ENCODE measurements at places on chromosomes 5 and 9.

- no peak for DNase-seq
Measured at GRCh38 chr5:8606231-8606630, 737.3 kb downstream of the MTRR start.

DNA sequence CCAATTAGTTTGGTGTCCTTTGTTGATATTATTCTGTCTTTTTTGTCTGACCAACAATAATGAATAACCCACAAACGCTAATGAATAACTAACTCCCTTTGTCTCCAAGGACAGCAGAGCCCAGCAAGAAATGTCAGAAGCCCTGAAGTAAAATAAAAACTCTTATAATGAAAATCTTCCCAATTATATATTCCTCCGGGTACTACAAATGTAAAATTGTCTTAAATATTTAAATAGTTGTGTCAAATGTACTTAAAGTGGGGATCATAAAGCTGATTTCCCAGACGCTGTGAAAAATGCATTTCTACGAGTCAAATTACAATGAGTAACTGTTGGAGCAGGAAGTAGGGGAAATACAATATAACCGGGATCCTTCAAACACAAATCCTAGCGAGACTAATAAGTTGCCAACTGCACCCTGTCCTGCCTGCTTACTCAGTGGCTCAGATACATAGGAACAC lies 22.3 kb downstream of the GLIS3 start:
- DNase-seq = no peak

DNA sequence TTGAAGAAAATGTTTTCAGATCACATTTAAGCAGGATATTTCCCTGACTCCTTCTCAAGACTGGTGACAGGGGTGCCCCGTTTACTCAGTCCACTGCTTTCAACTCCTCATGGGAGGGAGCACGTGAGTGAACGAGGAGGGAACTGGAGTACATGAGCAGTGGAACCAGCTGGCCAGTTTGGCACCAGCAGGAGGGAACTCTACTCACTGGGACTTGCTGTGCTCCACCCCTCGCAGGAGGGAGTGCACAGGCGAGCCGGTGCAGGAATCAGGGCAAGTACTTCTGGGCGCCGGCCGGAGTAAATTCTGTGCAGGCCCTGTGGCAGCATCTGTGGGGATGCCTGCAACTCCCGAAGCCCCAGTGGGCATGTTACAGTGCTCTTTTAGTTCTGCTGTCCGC lies 1941.1 kb upstream of the C9orf72 start:
- no peak for DNase-seq

DNA sequence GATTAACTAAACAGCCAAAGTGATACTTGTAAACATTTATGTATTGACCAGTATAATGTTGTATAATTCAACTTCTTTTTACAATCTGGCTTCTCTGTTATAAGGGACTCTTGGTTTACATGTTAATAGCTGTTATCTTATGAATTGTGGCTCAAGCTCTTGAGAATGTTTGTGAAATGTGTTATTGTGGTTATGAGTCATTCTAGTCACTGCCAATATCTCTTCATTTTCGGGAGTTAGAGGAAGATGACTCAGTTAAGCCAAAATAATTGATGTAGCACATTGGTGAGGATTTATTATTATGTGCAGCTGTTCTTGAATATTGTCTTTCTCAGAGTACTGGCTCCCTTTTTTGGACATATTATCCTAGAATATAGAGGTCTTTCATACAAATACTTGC lies 655.2 kb upstream of the RIOK2 start:
- peak; percentile 76 for DNase-seq

DNA sequence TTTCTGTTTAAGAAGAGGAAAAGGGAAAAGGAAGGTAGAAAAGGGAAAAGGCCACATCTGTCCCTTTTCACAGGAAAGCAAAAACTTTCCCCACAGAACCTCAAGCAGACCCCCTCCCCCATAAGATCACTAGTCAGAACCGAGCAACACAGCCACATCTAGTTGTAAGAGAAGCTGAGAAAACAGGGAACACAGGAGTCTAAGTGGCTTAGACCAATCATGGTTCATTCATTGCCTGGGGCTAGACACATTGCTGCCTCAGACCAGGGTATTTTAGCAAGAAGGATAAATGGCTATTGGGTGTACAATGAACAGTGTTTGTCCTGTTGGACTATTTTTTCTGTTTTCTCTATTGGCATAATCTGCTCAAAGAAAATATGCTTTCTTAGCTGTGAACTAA lies 98.0 kb downstream of the ARL15 start:
- no peak for DNase-seq
